ENCODE measurements at places on chromosomes 2 and 18.
A peak's percentile ranks its signal among the peaks of the same experiment; 100 is the strongest.

DNA sequence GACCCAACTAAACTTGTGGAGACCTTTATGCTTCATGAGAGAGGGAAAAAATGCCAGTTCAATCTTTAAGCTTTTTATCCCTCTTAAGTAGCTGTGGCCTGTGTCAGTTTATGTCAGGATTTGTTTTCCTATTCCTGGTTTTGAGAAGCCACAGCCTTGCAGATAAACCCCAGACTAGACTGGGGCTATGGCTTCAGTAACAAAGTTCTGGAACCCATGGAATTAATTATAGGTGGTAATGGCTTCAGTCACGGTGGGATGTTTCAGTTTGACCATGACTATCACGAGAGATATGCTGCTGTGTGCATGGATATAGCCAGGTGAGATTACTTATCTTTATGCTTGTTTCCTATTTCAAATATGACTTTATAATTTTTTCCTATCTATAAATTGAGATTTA lies 134.8 kb downstream of the RAPGEF4 start:
- no peak for DNase-seq

DNA sequence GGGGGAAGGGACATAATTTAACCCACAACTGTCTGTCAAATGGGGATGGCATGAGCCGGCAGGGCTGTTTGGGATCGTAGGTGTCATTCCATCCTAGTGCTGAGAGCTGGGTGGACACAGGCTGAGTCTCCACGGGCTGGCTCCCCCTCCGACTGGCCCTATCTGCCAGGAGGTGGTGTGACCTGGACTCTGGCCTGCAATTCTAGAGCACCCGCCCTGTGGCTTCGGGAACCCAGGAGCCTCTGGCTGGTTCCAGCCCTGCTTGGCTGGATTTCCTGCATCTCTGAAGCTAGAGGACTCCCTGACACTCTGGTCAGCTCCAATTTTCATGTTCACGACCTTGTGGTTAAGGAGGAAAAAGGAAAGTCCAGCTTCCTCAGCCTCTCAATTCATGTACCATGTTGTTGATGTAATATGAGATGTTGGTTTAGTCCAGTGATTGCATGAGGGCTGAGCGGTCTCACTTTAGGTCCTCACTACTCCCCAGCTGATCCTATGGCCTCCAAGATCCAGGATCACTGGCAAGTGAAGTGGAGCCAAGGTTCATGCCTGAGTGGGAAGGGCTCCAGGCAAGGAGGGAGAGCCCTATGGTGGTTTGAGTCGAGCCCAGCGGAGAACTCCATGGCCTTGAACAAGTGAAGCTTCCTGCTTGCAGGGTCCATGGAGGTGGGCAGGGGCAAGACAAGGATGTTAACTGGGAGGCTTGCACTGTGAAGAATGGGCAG lies 169.1 kb downstream of the NDUFA10 start:
- no peak for DNase-seq

- DNase-seq, result peak; percentile 82
Measured at GRCh38 chr2:16869711-16870110, 204.1 kb upstream of the CYRIA start.

GRCh38 chr2:96359866-96360265 lies 24.3 kb downstream of the NCAPH start:
- DNase-seq, result no peak

GRCh38 chr18:37920865-37921264 lies 355.3 kb upstream of the CELF4 start:
- DNase-seq, result no peak

All from anterior cingulate cortex (tissue), 58 donors.